ENCODE measurements at places on chromosomes 7 and 10.

- no peak for DNase-seq
These were observed 29.5 kb downstream of the ZNF775 start for GRCh38 chr7:150408393-150409299.

GRCh38 chr10:126945351-126946030 is 40.3 kb downstream of the DOCK1 start:
- no peak for DNase-seq

DNA sequence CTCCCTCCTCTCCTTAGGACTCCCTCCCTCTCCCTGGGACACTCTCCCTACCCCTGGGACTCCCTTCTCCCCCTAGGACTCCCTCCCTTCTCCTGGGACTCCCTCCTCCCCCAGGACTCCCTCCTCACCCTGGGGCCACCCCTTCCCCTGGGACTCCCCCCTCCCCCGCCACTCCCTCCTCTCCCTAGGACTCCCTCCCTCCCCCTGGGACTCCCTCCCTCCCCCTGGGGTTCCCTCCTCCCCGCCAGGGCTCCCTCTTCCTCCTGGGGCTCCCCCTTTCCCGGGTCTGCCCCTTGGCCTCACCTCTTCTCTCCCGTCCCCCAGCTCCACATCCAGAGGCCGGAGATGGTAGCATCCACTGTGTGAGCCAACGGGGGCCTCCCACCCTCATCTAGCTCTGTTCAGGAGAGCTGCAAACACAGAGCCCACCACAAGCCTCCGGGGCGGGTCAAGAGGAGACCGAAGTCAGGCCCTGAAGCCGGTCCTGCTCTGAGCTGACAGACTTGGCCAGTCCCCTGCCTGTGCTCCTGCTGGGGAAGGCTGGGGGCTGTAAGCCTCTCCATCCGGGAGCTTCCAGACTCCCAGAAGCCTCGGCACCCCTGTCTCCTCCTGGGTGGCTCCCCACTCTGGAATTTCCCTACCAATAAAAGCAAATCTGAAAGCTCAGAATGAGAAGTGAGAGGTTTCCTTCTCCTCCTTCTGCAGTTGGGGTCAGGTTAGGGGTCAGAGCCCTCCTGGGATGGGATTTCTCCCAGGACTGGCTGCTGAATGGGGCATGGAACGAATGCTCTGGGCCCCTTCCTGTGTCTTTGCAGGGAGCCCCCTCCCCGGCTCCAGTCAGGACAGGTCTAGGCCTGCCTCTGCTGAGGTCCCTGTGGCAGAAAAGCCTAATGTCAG is 1.4 kb upstream of the MUC17 start:
- no peak for DNase-seq

GRCh38 chr10:118495499-118495898 is 99.9 kb downstream of the PRLHR start:
- DNase-seq, result no peak
